Cardiac septum (tissue), 1 donor: ENCODE measurements at places on chromosomes 2 and 18. TPM values are rescaled to one million over a fixed set of nuclear protein-coding genes. Genes with fewer than 3 reads are reported as not detected.

Gene ZBTB7C
- total RNA-seq: 8.0 TPM

Gene MROH2A
- not detected for total RNA-seq

Gene POTEI
- total RNA-seq: not detected

DNA sequence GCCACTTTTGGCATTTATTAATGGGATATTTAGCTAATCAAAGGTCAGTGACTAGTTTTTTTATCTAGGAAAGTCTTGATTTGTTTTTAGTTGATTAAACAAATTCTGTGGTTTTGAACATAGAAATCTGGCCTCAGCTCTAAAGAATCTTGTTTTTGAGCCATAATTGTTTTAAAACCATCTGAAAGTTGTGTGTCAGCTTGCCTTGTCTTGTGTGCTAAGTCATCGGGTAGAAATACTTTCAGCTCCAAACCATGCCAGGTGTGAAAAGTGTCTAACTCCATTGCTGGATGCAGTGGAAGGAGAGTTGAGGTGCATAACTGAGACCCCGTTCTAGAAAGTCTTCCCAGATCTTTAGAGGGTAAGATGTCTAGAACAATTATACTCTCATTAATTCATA lies 22.7 kb downstream of the FARP2 start:
- no peak for DNase-seq

Gene IL1A
- total RNA-seq: not detected

Gene HOXD10
- total RNA-seq: 0.16 TPM

- DNase-seq: no peak
Observed at GRCh38 chr2:26507088-26507487, 29.2 kb upstream of the OTOF start.

Gene ALPG
- total RNA-seq: not detected

DNA sequence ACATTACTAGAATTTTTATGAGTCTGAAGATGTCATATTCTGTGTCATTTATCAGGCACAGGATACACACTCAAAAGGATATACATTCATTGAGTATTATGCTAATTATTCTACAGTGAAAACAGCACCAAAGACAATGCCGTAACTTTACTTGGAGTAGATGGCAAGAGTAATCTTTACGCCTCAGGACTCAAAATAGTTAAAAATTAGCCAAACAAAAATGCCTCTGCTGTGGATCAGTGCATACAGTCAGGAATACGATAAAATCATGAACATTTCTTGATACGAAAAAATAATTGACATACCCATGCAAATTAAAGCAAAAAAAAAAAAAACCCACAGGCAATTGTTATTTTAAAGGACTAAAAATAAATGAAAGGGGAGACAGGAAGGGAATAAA lies 129.7 kb downstream of the NETO1 start:
- no peak for DNase-seq

Gene TLX2
- not detected for total RNA-seq

- no peak for DNase-seq
Observed at GRCh38 chr2:229712136-229712535, 2.2 kb downstream of the DNER start.

DNA sequence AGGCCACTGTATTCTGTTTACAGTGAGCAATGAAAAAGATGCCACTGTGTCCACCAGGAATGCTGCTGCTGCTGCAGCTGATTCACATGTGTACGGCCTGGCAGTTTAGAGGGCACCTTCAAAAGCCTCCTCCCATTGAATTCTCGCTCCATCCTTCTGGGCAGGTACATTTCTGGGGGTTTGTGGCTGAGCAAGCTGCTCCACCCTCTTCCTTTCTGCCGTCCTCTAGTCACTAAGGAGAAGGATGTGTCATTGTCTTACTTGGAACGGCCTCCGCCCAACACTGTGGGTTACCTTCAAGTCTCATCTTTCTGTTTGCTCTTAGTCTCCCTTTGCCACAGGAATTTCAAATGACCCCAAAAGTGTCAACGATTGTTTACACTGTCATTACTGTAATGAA lies 182.0 kb downstream of the ZBTB7C start:
- DNase-seq: no peak

DNA sequence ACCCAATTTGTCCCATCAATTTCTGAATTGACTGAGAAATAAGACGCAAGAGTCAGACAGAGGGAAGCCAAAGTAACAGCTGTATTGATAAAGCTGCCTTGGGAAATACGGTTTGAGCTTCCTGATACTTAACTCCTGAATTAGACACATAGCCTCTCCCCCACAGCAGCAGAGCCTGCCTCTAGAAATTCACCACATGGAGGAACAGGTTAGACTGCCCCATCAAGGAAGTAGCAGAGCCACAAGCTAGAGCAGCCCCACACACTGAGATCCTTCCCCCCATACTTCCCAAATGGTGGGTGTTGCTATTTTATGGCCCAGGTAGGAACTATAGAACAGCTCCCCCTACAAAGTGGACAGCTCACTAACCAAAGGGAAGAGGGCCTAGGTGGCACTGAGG lies 220.0 kb downstream of the SMAD2 start:
- no peak for DNase-seq

Gene BBS5
- total RNA-seq: 8.2 TPM

DNA sequence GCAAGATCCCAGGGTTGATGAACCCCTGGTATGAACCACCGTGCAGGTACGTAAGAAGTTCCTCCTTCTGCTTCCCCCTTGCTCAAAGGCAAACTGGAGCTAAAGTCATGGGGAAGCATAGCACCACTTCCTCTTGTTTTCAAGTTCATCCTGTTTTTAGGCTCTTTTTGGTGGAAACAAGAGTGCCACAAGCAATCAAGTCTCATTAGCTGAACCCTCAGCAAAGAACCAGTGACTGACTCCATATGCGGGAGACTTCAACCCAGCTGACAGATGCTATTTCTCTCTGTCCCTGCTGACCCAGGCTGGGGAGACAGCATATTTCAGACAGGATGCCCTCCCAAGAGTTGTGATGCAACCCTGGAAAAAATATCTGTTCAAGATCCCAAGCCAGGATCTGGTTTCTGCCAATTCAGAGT lies 47.7 kb downstream of the BCL2 start:
- peak; percentile 58 for DNase-seq

GRCh38 chr2:8328217-8328616 lies 353.6 kb upstream of the ID2 start:
- DNase-seq: no peak
